NCI-H1417 (cell line): ENCODE measurements at places on chromosomes 7 and 10.
A peak's percentile ranks its signal among the peaks of the same experiment; 100 is the strongest.

- DNase-seq, result no peak
Observed at GRCh38 chr7:22651534-22652243, 75.3 kb upstream of the IL6 start.

- DNase-seq, result no peak
Observed at GRCh38 chr10:20694296-20694695, 202.8 kb downstream of the NEBL start.

DNA sequence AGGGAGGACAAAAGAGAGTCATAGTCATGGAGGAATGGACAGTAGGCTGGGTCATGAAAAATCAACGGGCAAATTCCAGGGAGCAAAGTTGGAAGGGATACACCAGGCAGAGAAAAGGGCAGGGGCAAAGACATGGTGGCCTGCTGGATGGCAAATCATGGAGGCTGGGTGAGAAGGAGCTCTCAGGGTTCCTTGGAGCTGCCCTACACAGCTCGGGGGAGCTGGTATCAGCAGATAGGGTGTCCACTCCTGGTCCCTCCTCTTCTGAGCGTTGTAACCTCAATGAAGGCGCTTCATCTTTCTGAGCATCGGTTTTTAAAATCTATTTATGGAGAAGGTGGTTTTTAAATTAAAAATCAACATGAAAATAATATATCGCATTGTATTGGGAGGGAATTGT, 27.9 kb upstream of the EIF5AL1 start:
- DNase-seq, result no peak

DNA sequence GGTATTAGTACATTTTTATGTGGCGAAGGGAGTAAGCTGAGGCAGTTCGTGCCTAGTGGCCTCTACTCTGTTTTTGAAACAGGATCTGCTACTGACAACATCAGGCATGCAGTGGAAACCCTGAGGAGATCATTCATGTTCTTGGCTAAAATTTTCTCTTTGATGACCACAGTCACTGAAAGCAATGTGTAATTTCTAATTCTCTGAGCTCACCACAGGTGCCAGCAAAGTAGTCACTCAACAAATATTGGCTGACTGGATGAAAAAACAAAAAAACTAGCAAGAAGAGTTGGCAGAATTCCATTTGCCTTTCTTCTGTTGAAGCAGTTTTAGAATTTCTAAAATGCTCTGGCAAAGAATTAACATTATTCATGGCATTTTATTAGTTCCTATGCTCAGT, 176.5 kb upstream of the KCTD7 start:
- no peak for DNase-seq

DNA sequence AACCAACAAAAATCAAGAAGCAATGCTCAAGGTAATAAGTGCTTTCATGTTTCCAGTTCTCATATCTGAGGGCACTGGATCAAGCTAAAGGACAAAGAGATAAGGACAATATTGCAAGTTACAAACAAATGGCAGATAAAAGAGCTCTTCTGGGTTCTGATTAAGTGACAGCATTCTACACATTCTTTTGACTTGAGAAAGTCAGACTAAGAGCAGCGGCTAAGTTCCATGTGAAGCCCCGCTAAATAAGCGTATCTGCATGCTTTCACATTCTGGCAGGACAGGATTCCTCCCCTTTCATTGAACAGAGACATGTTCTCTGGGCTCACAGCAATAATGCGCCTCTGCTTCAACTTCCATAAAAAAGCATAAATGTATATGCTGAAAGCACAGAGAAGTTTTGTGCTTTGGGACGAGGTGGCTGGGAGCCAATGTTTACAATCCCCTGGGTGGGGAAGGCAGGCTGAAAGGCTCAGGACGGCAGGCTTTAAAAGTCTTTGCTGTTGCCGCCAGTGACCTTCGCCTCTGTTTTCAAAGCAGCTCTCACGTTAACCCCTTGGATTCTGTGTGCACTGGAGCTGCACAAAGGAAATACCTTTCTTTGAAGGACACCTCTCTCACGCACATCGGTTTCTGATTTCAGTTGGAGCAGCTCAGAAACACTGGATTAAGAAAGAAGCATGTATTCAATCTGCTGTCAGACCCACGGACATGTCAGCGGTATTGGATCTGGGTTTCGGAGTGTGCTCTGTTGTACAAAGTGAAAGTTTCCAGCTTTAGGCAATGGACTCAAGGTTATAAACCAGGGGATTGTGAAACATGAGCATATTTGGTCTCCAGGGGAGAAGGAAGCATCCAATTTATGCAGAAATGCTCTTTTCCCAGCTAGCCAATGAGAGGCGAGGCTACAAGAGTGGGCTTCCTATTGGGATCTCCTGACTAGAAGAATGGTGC, 105.4 kb upstream of the FAM133B start:
- no peak for DNase-seq

GRCh38 chr10:2137549-2138174, 400.3 kb upstream of the ADARB2 start:
- DNase-seq, result peak; percentile 3
